ENCODE measurements at places on chromosomes 13 and 19.

DNA sequence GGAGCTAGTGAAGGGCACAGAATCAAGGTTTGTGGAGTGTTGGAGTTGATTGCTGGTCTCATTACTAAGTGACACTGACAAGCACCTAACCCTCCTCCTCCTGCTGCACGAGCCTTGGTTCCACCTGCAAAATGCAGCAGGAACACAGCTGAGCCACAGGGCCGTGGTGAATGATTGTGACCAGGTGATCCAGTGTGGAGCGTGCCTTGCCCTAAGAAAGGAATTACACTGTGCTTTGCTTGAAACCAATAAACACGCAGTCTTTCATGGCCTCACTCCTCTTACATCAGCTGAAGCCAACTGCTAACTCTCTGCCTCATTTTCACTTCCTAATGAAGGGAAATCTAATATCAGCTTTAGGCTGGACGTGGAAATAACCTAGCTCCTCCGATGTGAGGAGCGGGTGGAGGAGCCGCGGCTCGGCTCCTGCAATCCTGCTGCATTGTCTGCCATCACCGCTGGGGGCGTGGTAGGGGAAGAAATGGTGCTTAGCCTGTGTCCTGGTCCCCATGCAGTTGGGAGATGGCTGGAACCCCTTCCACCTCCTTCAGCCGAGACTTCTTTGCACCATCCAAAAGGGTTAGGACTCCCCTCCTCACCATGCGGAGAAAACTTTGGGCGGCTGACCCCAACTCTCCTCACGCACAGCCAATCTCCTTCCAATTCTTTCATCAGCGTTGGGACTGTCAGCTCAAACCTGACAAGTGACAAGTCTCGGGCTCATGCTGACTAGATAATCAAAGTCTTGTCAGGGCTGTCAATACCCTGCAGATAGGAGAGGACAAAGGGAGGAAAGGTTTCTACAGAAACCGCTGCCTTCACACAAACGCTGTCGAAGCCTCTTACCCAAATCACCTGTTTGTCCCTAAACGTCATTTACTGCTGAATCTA is 427.9 kb downstream of the ZNF536 start:
- no peak for DNase-seq

DNA sequence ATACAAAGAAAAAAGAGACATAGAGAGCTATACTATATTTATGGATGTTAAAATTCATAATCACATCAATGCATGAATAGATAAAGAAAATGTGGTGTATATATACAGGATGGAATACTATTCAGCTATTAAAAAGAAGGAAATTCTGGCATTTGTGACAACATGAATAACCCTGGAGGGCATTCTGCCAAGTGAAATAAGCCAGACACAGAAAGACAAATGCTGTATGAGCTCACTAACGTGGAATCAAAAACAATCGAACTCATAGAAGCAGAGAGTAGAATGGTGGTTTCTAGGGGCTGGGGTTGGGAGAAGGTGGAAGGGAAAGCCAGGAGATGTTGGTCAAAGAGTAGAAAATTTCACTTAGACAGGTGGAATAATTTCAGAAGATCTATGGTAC is 24.0 kb downstream of the UTP14C start:
- DNase-seq = no peak

GRCh38 chr13:57224414-57224813 is 57.4 kb downstream of the PRR20E start:
- DNase-seq = no peak

- no peak for DNase-seq
Measured at GRCh38 chr13:30847650-30848307, 58.3 kb upstream of the MEDAG start.

DNA sequence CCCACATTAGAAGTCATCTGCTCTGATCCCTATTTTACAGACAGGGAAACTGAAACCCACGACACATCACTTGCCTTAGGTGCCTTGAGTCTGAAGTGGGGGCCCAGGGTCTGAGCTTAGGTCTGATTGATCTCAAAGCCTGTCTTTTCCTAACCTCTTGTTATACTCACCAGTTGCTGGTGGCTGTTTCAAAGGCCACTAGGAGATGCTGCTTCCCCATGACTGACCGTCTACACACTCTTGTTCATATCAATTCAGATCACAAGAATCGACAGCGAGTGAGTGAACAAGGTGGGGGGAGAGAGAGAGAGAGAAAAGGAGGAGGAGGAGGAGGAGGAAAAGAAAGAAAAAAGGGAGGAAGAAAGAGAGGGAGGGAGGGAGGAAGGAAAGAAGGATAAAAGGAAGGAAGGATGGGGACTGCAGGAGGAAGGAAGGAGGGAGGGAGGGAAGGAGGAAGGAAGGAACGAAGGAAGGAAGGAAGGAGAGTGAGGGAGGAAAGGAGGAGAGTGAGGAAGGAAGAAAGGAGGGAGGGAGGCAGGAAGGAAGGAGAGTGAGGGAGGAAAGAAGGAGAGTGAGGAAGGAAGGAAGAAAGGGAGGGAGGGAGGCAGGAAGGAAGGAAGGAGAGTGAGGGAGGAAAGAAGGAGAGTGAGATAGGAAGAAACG is 3.3 kb downstream of the OR10H1 start:
- no peak for DNase-seq

DNA sequence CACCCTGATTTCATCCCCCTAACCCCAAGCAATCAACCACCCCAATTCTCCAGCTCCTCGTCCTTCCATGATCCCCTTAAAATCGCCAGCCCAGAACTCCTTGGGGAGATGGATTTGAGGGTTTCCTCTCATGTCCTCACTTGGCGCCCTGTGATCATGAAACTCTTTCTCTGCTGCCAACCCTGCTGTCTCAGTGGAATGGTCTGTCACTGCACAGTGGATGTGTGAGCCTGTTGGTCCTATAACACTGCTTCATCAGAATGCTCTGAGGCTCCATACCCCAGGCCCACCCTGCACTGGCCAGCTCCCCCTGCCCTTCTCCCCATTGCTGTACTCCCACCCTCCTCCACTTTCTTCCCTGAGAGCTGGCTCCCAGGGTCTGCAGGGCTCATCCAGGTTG is 12.6 kb upstream of the ZNF792 start:
- no peak for DNase-seq

DNA sequence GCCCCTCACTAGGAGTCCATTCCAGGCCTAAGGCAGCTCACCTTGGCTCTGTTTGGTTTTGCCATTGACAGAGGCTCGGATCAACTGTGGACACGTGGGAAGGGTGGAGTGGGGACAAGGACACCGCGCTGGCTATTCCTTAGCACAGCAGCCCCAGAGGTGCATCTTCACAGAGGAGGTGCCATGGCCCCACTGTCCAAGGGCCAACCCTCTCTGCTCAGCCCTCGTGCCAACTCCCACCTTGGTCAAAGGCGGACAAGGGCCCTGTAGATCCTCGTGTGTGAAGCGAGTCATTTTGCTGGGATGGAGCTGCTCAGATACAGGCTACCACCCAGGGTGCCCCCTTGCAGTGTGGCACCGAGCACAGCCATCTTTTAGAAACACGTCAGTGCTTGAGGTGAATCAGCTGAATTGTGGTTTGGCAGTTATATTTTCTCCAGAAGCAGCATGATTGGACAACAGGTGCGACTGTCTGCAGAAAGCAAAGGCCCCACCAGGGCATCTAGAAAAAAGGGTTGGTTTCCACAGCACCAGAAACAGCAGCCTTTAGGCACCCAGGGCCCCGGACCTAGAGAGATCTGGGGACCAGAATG is 192.1 kb upstream of the GPR12 start:
- no peak for DNase-seq

- no peak for DNase-seq
Measured at GRCh38 chr13:67844574-67844973, 614.4 kb upstream of the PCDH9 start.

DNA sequence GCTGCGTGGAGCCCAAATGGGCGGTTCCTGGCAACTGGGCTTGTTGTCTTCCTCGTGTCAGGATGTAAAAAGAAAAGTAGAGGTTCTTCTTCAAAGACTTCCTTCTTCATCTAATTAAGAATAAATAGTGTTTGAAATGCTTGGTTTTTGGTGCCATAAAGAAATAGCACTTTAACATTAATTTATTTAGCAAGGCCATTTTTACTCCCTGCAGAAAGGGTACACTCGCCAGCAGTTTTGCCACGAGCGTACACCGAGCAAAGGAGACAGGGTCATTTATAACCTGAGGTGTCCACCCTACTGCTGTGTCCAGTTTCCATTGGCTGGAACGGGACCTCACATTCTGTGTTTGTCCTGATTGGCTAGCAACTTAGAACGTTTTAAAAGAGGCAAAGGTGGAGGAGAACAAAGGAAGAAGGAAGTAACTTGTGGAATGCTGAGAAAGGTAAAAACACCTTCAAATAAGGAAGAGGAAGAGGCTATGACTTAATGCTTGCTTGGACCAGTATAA is 21.8 kb upstream of the OR10H1 start:
- no peak for DNase-seq

DNA sequence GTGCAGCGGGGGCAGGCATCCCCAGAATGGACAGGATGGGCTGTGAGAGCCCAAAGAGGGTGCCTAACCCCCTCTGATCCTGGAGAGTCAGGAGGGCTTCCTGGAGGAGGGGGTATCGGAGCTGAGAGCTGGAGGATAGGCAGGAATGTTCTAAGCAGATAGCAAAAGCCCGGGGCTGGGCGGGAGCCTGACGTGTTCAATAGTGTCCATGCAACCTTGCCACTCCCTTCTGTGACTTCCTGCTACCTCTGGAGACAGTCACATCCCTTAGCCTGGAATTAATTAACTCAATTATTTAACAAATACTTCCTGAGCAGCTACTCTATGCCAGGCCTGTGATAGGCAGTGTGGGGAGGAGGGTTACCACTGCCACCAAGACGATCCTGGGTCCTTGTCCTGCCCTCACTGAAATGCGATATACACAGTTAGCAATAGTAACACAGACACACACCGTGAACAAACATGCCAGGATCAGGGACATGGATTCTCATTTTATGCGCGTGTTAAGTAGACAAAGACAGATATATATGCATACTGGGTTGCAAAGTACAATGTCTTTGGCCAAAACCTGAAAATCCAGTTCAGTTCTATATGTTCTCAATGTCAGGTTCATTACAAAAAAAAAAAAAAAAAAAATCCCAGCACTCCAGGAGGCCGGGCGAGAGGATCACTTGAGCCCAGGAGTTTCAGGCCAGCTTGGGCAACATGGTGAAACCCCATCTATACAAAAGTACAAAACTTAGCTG is 10.7 kb downstream of the AP2S1 start:
- peak; percentile 53 for DNase-seq

DNA sequence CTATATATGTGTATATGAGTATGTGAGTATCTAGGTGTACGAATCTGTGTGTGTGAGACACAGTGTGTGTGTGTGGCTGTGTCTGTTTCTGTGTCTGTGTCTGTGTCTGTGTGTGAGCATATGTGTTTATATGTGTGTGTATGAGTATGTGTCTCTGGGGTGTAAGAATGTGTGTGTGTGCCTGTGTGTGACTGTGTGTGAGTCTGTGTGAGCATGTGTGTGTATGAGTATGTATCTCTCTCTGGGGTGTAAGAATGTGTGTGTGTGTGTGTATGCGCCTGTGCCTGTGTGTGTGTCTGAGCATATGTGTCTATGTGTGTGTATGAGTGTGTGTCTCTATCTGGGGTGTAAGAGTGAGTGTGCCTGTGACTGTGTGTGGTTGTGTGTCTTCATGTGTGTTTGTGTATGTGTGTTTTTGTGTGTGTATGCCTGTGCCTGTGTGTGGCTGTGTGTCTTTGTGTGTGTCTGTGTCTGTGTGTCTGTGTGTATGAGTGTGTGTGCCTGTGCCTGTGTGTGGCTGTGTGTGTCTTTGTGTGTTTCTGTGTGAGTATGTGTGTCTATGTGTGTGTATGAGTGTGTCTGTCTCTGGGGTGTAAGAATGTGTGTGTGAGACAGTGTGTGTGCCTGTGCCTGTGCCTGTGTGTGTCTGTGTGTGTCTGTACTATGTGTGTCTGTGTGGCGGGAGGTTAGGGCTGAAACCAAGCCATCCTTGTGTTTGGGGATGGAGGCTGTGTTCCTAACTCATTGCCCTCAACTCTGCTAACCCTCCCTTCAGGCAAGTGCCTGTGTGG is 11.2 kb downstream of the AXL start:
- DNase-seq = no peak

GRCh38 chr13:20263393-20264044 is 31.4 kb upstream of the GJB6 start:
- no peak for DNase-seq
